ENCODE measurements at places on chromosomes 4 and X. TPM values are rescaled to one million over a fixed set of nuclear protein-coding genes. Genes with fewer than 3 reads are reported as not detected.

The ARMCX4 gene
- total RNA-seq = 4.2 TPM

- H3K4me1 ChIP-seq = peaks cover 10% of the 10 kb centered on the region
- H3K27ac ChIP-seq = no peak overlapping the region
- no peak overlapping the region for H3K4me3 ChIP-seq
- no peaks in the 10 kb centered on the region for H3K36me3 ChIP-seq
- H3K27me3 ChIP-seq = no peaks in the 10 kb centered on the region
Measured at GRCh38 chr4:111269439-111269838, 646.6 kb upstream of the PITX2 start.

DNA sequence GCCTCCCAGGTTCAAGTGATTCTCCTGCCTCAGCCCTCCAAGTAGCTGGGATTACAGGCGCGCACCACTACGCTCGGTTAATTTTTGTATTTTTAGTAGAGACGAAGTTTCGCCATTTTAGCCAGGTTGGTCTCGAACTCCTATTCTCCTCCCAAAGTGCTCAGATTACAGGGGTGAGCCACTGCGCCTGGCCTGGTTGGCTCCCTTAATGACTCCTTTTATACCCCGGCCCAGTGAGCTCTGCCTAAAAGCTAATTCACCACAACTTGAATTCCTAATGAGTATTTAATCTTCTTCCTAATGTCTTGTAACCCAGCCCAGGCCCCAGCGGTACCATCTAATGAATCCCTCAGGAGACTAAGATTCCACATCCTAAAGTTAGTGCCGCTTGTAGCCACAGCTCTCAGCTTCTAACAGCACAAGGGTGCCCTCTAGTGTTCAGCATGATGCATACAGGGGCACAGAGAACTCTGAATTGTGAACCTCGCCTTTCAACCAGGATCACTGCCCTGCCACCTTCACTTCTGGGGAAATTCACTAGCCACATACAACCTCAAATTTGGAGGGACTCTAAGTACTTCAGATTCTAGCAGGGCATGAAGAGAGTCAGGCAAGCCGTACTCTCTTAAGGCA is 89.5 kb downstream of the OR13H1 start:
- H3K4me1 ChIP-seq = no peaks in the 10 kb centered on the region
- H3K4me3 ChIP-seq = no peak overlapping the region
- DNase-seq = no peak
- no peak overlapping the region for H3K27ac ChIP-seq
- no peaks in the 10 kb centered on the region for H3K27me3 ChIP-seq
- H3K36me3 ChIP-seq = no peaks in the 10 kb centered on the region

The CACNA1F gene
- 0.06 TPM for total RNA-seq

The TGIF2LX gene
- total RNA-seq = not detected

The SPIN2A gene
- total RNA-seq = 0.17 TPM

The TLL1 gene
- 8.9 TPM for total RNA-seq

DNA sequence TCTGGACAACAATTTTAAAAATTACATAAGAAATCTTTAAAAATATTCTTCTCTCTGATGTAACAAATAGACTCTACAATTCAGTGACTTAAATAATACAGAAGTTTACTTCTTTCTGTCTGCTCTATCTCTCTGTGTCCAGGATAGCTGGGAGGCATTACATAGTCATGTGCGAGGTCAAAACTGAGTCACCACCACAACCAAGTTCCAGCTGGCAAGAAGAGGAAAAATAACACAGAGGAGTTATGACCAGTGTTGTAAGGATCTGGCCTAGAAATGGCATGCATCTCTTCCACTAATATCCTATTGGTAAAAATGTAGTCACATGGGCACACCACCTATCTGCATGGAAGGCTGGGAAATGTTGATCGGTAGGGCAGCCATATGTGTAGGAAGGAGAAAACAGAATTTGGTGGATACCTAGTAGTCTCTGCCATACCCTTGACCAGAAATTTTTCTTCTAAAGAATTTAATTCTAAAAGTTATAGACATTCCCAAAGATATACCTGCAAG is 39.4 kb upstream of the WDFY3 start:
- H3K27me3 ChIP-seq = no peaks in the 10 kb centered on the region
- no peak for DNase-seq
- no peak overlapping the region for H3K4me3 ChIP-seq
- H3K36me3 ChIP-seq = no peaks in the 10 kb centered on the region

DNA sequence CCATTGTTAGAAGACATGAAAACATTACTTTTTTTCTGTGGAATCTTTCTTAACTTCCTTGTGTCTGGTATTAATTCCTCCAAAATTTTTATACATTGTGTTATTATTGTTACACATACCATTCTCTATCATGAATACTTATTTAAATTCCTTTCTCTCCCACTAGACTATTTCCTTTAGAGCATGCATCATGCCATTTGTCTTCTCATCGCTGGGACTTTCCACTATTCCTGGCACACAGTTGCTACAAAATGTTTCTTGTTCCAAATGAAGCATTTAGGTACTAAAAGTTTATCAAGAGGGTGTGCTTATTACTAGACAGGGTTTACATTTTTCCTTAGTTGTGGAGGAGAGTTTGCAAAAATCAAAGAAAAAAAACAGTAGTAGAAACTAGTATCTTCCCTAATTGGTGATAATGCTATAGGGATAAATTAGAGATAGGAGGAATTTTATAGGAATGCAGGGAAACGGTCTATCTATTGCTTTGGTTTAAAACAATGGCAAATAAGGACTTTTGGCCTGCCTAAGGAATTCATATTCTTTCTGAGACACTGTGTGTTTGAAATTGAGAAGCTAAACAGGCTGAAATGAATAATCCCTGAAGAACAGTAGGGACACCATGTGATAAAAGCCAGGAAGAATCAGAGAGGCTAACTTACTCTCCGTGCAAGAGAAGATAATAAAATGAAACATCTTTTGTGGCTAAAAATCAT is 187.5 kb upstream of the TBC1D9 start:
- H3K27ac ChIP-seq = peak overlapping the region; percentile 75
- peaks cover 72% of the 10 kb centered on the region for H3K4me1 ChIP-seq
- no peak overlapping the region for H3K4me3 ChIP-seq

GRCh38 chrX:104347860-104348259 is 93.1 kb upstream of the ESX1 start:
- no peaks in the 10 kb centered on the region for H3K4me1 ChIP-seq
- DNase-seq = no peak
- no peak overlapping the region for H3K4me3 ChIP-seq
- H3K27me3 ChIP-seq = no peaks in the 10 kb centered on the region
- H3K36me3 ChIP-seq = no peaks in the 10 kb centered on the region
- no peak overlapping the region for H3K27ac ChIP-seq

DNA sequence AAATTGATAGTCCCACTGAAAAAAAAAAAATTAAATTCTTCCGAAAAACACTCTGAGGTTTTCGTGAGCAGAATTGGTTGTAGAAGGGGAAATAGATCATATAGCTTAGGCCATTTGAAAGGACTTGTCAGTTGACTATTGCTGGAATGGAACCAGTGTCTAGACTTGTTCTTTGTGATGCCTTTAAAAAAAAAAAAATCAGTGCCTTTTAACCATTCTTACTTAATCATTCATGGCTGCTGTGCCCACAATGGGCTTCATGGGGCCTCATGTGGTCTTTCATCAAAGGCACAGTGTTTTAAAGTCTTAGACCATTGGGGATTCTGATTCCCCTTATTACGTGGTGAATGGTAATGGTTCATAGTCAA is 139.3 kb downstream of the AFF1 start:
- no peak for DNase-seq
- peaks cover 65% of the 10 kb centered on the region for H3K4me1 ChIP-seq
- peak overlapping the region; percentile 55 for H3K27ac ChIP-seq
- H3K36me3 ChIP-seq = no peaks in the 10 kb centered on the region
- H3K4me3 ChIP-seq = peak overlapping the region; percentile 11

DNA sequence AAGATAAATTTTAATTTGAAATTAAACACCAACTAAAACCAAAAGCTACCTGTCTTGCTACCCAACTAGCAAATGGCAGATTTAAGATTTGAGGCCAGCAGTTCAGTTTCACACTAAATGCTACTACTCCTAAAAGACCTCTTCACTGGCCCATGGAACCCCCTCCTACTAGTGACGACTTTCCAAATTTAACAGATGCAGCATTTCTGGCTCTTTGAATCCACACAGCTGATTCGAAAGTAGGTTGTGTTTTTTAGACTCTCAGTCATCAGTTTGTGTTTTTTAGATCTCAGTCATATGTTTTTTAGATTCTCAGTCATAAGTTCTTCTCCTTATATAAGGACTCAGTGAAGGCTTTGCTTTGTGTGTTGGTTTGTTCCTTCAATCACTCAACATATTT is 11.1 kb upstream of the CC2D2A start:
- H3K4me1 ChIP-seq = peaks cover 15% of the 10 kb centered on the region
- H3K4me3 ChIP-seq = no peak overlapping the region
- DNase-seq = peak; percentile 39
- H3K27me3 ChIP-seq = no peaks in the 10 kb centered on the region
- H3K36me3 ChIP-seq = no peaks in the 10 kb centered on the region
- no peak overlapping the region for H3K27ac ChIP-seq

DNA sequence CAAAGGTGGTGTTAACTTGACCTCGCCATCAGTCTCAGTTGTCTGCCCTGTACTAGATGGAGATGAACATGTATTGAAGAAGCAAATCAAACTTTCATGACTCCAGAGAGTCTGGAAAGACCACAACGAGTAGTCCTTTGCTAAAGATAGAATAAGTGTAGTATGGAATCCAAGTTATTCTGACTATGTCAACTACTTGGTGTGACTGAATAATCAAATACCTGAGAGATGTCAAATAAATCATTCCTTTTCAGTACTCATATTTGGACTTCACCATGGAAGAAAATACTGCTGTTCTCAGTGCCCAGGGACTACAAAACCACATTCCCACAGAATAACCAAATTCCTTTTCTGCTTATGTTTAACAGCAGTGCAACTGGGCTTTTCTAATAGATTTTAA is 161.2 kb upstream of the SPRY1 start:
- no peak overlapping the region for H3K27ac ChIP-seq
- H3K36me3 ChIP-seq = no peaks in the 10 kb centered on the region
- H3K27me3 ChIP-seq = no peaks in the 10 kb centered on the region
- no peak overlapping the region for H3K4me3 ChIP-seq
- H3K4me1 ChIP-seq = peaks cover 25% of the 10 kb centered on the region
- DNase-seq = no peak

The CD38 gene
- 3.2 TPM for total RNA-seq

- DNase-seq = no peak
- H3K4me1 ChIP-seq = no peaks in the 10 kb centered on the region
- no peak overlapping the region for H3K4me3 ChIP-seq
- H3K27ac ChIP-seq = no peak overlapping the region
Measured at GRCh38 chr4:159698336-159698735, 595.5 kb downstream of the RAPGEF2 start.

DNA sequence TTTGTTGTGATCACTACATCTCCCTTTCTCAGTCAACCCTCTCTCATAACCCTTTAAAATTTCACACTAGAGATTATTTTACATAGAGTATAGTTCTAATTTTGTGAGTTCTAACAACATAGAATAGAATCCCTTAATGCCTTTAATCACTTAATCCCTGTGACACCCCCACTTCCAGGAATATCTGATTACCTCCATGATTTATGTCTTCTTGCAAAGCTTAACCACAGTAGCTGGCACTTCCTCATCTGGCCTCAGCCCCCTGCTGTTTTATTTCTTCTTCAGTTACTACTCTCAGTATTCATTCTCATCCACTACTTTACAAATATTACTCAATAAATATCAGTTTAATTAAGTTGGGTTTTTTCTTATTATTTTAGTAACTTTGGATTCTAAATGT is 340.9 kb downstream of the CENPC start:
- no peak overlapping the region for H3K27ac ChIP-seq
- no peaks in the 10 kb centered on the region for H3K4me1 ChIP-seq
- H3K4me3 ChIP-seq = no peak overlapping the region
- H3K27me3 ChIP-seq = no peaks in the 10 kb centered on the region
